ENCODE measurements at places on chromosomes 3 and 15.

DNA sequence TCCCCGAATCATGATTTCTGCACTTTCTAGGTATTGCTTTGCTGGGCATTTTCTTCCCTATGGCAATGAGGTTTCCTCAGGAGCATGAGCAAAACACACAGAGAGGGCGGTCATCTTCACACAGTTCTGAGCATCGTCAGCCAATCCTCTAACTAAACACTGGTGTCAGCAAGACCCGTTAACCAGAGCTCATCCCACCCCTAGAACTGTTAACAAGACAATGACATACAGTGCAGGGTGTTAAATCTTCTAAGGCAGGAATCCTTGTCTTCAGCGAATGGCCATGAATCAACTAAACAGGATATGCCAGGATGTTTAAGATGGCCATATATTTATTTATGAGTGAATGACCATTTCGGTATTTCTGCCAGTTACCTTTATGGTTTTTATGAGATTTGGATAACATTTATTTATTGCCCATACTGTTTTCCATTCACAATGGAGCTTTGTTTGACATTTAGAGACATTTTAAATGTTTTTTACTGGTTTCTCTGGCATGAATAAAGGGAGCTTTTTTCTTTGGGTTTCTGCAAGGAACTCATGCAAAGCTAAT, 411.5 kb upstream of the PROK2 start:
- no peak for DNase-seq

GRCh38 chr3:190673148-190673547, 159.3 kb downstream of the IL1RAP start:
- DNase-seq: no peak

- DNase-seq: no peak
Measured at GRCh38 chr3:55246033-55246432, 241.1 kb downstream of the WNT5A start.

- no peak for DNase-seq
Measured at GRCh38 chr15:40787991-40788390, 18.2 kb downstream of the C15orf62 start.

GRCh38 chr3:159620873-159621272, 367.8 kb upstream of the IL12A start:
- no peak for DNase-seq

GRCh38 chr15:56946150-56946549, 27.7 kb downstream of the TCF12 start:
- no peak for DNase-seq

GRCh38 chr3:46334741-46335478, 19.0 kb upstream of the CCR2 start:
- DNase-seq: no peak

GRCh38 chr15:101018450-101018849, 99.3 kb downstream of the LRRK1 start:
- no peak for DNase-seq

DNA sequence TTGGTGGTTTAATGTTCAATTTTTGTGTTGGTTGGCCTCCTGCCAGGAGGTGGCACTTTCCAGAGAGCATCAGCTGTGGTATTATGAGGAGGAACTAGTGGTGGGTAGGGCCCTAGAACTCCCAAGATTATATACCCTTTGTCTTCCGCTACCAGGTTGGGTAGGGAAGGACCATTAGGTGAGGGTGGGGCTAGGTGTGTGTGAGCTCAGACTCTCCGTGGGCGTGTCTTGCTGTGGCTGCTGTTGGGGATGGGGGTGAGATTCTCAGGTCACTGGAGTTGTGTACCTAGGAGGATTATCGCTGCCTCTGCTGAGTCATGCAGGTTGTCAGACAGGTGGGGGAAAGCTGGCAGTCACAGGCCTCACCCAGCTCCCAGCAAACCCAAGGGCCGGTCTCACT, 187.1 kb downstream of the DPH6 start:
- no peak for DNase-seq

DNA sequence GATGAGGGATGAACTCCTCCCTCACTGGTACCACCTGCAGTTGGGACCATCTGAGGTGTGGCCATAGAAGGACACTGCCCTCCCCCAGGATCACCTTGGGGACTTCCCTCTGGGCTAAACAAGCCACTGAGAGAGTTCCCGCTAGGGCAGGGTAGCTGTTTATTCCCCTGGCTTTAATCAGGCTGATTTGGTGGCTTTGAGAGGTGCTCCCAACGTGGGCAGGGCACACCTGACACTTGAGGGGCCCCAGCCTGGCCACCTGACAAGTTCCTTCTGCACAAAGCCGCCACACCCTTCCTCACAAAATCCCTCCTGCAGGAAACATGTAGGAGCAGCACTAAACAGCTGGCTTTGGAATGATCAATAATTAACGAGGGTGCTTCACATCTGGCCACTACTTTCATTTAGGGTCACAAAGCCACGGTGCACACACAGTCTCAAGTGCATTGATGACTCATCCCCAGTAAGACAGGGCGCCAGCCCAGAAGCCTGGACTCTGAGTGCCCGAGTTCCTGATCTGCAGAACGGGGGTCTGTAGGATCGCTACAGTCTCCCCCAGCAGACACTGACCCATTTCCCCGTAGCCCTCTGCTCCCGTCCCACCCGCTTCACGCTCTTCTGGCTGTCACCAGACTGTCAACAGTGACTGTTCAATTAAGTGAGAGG, 75.1 kb downstream of the ATP10A start:
- DNase-seq: no peak

GRCh38 chr3:121152573-121152972, 244.6 kb downstream of the STXBP5L start:
- no peak for DNase-seq

- DNase-seq: no peak
Measured at GRCh38 chr15:64164436-64164835, 1.6 kb upstream of the PPIB start.

DNA sequence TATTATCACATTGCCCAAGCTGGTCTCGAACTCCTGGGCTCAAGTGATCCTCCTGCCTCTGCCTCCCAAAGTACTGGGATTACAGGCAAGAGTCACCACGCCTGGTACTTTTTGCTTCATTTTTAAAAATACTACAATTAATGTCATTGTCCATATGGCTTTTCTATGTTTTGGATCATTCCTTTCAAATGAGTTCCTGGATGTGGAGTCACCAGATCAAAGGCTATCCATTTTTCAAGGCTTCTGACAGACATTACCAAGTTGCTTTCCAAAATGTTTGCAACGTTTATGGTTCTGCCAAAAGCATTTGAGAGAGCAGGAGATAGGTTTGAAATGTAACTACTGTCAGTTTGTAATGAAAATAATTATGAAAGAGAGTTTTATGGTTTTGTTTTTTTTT, 34.2 kb upstream of the BCL2L10 start:
- DNase-seq: no peak

GRCh38 chr15:71746719-71747118, 63.6 kb upstream of the NR2E3 start:
- no peak for DNase-seq

DNA sequence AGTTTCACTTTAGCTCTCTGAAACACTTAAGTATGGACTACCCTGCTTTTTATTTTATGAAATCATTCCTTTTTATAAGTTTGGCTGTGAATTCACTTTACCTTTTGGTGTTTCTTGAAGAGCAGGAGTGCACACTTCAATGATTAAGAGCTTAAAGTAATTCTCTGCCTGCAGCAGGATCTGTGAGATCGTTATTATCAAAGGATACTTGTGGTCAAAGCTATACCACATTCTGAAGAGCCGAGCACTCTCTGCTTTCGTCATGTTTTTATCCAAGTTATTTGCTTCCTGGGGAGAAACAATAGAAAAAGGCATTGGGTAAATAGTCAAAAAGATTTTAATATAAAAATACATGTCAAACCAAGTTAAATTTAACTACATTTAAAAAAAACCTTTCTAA, 243.7 kb downstream of the CHST2 start:
- DNase-seq: no peak

GRCh38 chr3:136842294-136842693, 19.7 kb upstream of the NCK1 start:
- DNase-seq: no peak

GRCh38 chr3:196916221-196916620, 26.1 kb downstream of the NCBP2 start:
- DNase-seq: no peak

DNA sequence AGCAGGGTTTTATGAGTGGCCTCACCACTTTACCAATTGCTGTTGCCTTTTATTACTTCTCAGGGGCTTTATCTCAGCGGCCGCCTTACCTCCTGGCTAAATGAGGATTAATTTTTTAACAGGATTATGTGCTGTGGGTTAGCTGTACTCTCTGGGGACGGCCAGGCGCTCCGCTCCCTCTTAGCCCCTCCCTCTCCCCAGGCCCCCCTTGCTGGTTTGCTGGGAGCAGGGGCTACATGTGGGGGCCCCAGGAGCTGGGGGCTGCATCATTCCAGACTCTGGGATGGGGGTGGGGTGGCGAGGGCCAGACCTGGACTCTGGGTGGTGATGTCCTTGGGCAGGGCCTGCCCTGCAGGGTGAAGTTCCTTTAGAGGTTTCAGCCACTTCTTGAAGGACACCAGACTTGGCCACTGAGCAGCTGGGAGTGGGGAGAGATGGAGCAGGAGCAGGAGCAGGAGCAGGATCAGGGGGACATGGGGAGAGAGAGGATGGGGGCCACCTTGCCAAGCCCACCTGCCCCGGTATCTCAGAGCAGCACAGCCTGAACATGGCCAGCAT, 196.1 kb downstream of the GOLGA6L6 start:
- no peak for DNase-seq

- no peak for DNase-seq
Measured at GRCh38 chr3:47685037-47685436, 96.7 kb downstream of the SMARCC1 start.

GRCh38 chr3:152857082-152857481, 22.2 kb downstream of the P2RY1 start:
- no peak for DNase-seq

- no peak for DNase-seq
Measured at GRCh38 chr3:45887759-45888511, 1.6 kb downstream of the CCR9 start.

DNA sequence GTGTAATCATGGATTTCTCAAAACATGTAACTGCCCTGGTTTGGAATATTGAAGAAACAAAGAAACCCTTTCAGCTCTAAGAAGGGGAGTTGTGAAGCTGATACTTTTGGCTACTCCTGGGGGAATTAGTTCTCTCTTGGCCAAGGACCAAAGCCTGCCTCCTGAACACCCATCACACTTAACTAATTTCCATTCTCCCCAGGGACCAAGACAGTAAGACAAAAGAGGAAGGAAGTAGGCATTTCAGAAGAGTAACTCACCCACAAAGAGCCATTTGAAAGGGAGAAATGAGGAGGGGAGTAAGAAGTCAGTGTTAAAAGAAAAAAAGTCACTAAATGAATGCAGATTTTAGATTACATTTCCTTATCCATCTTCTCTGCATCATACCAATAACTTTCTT, 328.0 kb upstream of the SOX2 start:
- no peak for DNase-seq

GRCh38 chr15:22855791-22856190, 17.3 kb downstream of the NIPA2 start:
- no peak for DNase-seq

DNA sequence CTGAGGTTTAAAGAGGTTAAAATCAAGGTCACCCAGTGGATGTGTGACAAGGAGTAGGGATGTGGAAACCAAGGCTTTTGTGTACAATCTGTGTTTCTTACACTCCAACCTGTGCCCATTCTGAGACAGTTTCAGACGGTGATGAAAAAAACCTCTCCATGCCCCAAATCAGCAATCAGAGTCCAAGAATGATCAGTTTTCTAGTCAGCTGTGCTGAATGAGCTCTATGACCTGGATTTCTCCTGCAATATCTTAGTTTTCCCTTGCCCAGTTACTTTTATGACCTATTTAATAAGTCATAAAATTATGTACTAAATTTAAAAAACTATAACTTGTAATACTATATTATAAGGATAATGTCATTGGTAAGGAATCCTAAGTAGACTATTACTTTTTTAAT, 37.5 kb upstream of the CBLB start:
- DNase-seq: no peak

- no peak for DNase-seq
Measured at GRCh38 chr3:144045766-144046165, 74.1 kb downstream of the DIPK2A start.

DNA sequence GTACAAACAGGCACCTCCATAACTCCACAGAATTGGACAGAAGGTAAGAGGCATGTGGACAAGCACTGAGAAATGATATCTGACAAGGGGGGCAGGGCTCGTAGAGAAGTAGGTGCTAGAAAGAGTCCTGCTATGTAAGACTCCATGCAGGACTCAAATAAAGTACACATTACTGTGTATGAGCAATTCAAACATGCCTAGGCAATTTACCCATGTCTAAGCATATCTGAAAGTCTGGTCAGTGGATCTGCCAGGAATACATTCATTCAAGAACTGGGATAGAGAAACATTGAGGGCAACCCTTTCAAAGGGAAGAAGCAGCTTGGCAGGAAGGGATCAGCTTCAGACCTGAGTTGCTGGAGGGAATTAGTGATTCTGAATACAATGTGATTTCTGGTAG, 174.1 kb upstream of the MCTP2 start:
- DNase-seq: no peak

DNA sequence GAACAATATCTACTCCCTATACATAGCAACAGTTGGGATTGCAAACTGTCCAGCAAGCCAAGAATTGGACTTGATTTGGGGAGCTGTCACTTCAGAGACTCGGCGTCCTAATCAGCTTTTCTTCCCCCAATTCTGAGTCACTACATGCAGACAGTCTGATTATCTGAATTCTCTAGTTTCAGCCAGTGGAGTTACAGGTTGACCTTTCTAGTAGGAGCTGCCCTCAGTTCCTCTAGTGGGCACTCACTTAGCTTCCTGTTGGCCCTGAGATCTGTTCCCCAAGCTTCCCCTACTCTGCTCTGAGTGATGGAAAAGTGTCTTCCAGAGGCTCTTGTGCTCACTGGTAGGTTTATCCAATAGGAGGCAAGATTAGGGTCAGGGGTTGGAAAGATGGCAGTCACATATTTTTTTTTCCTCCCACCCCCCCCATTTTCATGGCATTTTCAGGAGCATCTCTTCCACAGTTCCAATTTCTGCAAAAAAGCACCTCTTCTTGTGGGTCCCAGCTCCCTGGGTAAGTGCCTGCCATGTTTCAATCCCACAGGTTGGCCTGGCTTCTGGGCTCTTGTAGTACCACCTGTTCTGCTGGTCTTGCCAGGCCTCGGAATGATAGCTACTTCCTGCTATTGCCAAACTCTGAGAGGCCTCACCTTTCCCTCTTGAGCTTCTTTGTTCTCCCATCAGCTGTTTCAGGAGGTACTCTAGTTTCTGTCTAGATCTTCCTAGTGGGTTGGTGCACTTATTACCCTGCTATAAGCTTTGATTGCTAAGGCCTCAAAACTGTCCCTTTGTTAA, 182.2 kb downstream of the RAP2B start:
- DNase-seq: no peak
